AG09309 (cell line): ENCODE measurements at places on chromosomes 4 and X.

- no peak for DNase-seq
Measured at GRCh38 chrX:120244395-120244734, 6.2 kb upstream of the ZBTB33 start.

GRCh38 chr4:64326507-64326906 lies 82.7 kb downstream of the TECRL start:
- no peak for DNase-seq

DNA sequence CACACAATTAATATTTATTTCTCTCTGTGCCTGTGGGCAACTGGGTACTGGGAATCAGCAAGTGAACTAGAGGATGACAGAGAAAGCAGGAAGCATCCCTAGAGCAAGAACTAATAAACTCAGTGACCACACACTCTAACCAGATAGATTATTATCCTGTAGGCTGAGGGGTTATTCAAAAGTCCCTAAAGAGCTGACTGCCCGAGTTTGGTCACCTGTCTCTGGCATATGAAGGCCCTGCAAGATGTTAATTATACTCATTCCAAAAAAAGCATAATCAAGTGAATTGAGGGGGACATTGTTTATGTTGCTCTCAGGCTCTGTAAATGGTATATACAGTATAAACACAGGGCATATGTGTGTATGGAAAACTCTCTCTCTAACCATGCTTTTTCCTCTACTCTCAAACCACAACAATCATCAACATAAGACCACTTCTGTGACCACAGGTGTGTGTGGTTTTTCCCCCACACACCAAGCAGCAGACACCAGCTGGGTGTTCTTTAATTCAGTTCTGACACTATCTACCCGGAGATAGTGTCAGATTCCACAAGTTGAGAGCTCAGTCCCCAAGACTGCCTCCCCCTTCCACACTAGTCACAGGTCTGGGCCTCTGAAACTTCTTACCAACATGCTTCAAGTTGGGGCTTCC lies 6.2 kb upstream of the HPSE start:
- no peak for DNase-seq

DNA sequence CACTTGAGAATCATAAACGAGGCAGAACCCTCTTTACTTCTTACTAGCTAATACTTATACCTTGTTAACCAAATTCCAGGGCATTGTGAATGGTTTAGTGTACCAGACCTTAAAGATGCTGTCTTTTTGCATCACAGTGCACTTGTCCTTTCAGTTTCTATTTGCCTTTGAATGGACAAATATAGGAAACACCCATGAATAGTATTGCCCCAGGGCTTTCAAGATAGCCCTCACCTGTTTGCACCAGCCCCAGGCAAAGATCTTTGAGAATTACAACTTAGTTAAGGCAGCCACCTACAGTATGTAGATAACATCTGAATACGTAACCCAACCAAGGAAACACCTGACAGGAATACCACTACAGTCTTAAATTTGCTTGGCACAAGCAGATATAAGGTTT lies 60.8 kb upstream of the CT45A1 start:
- DNase-seq: no peak

- DNase-seq: no peak
Measured at GRCh38 chrX:54482839-54483593, 13.0 kb downstream of the FGD1 start.

GRCh38 chr4:150010525-150011126 lies 67.6 kb upstream of the DCLK2 start:
- no peak for DNase-seq

- no peak for DNase-seq
Measured at GRCh38 chr4:85865256-85865655, 390.3 kb downstream of the ARHGAP24 start.

- no peak for DNase-seq
Measured at GRCh38 chr4:19164334-19164733, 1087.4 kb upstream of the SLIT2 start.

GRCh38 chr4:120801137-120801758 lies 121.3 kb downstream of the PRDM5 start:
- DNase-seq: peak; percentile 25

- no peak for DNase-seq
Measured at GRCh38 chrX:72271812-72272211, 5.2 kb downstream of the RPS4X start.

DNA sequence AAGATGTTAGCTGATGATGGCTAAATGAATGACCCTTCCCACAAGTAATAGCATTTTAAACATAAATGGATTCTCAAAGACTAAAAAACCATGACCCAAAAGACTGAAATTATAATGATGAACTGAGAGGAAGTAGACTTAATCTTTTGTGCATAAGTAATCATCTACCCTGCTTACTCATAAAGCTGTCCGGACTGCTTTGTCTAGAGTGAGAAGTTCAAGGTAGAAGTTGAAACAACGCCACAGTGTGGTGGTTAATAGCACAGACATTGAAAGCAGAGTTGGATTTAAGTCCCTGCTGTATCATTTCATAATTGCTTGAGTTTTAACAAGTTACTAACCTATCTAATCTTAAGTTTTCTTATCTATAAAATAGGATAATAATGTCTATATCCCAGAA lies 346.6 kb downstream of the CENPC start:
- no peak for DNase-seq

GRCh38 chr4:15882675-15883086 lies 55.9 kb downstream of the FGFBP1 start:
- peak; percentile 52 for DNase-seq

DNA sequence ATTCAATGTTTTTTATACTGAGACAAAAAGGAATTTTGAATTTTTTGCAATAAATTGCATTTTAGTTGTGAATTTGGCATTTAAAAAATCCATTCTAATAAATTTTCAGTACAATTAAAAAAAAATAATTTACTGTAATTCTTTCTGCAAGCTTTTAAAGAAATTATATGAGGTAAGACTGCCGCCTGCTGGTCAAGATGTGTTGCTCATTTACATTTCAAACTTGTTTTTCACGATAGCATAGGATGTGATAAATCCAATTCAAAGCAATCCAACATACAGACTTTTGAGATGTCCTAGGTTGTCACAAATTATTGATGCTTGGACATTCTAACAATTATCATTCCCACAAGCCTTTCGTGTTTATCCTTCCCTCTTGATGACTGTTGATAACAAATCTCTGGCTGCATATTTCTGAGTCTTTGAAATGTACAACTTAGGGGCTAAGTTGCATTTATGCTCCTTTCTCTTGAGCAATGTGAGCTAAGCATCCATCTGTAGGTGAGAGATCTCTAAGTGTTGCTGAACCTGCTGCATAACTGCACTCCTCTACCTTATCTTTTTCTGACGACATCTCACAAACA lies 21.7 kb upstream of the MFAP3L start:
- DNase-seq: peak; percentile 31

- no peak for DNase-seq
Measured at GRCh38 chr4:108213308-108213707, 44.6 kb upstream of the LEF1 start.
